ENCODE measurements at places on chromosomes 3 and 15.
A peak's percentile ranks its signal among the peaks of the same experiment; 100 is the strongest.

GRCh38 chr3:52848617-52849016 is 13.8 kb upstream of the MUSTN1 start:
- DNase-seq = peak; percentile 78

GRCh38 chr3:197024881-197025735 is 4.5 kb downstream of the MELTF start:
- no peak for DNase-seq

GRCh38 chr3:17039594-17039993 is 154.8 kb downstream of the PLCL2 start:
- peak; percentile 85 for DNase-seq

DNA sequence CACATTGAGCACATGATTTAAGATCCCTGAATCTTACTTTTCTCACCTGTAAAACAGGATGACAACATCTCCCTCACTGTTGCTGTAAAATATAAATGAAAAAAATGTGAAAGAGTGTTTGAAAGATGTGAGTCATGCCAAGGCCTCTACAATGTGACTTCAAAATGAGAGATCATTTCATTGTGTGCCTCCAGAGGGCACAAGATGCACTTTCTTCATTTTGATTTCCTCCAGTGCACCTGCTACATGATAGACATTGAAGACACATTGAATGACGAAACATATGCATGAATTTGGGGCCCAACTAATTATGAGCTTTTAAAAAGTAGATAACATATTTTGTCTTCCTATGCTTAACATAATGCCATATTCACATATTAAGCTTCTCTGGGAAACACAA is 170.3 kb downstream of the MOBP start:
- DNase-seq = peak; percentile 45

- no peak for DNase-seq
Observed at GRCh38 chr15:67462875-67463274, 58.1 kb upstream of the C15orf61 start.
